ENCODE measurements at places on chromosomes 11 and 22.

- no peak for DNase-seq
Measured at GRCh38 chr11:72179049-72179803, 12.7 kb upstream of the FOLR1 start.

DNA sequence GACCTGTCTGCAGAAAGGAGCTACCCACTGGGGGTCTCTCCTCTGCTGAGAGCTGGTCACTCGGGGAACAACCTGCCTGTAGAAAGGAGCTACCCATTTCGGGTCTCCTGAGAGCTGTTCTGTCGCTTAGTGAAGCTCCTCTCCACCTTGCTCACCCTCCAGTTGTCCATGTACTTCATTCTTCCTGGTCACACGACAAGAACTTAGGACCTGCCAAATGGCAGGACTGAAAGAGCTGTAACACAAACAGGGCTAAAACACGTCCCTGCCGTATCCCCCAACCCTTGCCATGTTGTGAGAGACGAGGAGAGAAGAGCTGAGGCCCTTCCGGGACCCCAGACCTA lies 24.1 kb upstream of the RNASEH2C start:
- no peak for DNase-seq

GRCh38 chr22:19957445-19957844 lies 15.8 kb upstream of the TXNRD2 start:
- DNase-seq, result no peak

GRCh38 chr22:39299829-39300178 lies 19.6 kb downstream of the RPL3 start:
- no peak for DNase-seq

DNA sequence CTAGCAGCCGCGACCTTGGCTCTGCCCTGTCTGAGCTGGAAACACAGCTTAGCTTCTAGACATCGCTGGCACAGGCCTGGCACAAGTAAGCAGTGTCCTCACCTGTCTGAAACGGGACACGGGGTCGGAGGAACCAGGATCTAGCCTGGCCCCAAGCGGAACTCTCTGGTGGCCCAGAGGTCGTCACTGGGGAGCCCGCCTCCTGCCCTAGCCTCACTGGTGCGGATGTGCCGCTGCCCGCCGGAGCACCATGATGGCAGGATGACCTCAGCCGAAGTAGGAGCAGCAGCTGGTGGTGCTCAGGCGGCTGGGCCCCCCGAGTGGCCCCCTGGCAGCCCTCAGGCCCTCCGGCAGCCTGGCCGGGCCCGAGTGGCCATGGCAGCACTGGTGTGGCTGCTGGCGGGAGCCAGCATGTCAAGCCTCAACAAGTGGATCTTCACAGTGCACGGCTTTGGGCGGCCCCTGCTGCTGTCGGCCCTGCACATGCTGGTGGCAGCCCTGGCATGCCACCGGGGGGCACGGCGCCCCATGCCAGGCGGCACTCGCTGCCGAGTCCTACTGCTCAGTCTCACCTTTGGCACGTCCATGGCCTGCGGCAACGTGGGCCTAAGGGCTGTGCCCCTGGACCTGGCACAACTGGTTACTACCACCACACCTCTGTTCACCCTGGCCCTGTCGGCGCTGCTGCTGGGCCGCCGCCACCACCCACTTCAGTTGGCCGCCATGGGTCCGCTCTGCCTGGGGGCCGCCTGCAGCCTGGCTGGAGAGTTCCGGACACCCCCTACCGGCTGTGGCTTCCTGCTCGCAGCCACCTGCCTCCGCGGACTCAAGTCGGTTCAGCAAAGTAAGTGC lies 871 bp downstream of the SLC35E4 start:
- DNase-seq, result no peak
